AG04449 (cell line): ENCODE measurements at places on chromosomes 3 and 15.

GRCh38 chr3:116388867-116389385 lies 56.4 kb downstream of the LSAMP start:
- DNase-seq: no peak

DNA sequence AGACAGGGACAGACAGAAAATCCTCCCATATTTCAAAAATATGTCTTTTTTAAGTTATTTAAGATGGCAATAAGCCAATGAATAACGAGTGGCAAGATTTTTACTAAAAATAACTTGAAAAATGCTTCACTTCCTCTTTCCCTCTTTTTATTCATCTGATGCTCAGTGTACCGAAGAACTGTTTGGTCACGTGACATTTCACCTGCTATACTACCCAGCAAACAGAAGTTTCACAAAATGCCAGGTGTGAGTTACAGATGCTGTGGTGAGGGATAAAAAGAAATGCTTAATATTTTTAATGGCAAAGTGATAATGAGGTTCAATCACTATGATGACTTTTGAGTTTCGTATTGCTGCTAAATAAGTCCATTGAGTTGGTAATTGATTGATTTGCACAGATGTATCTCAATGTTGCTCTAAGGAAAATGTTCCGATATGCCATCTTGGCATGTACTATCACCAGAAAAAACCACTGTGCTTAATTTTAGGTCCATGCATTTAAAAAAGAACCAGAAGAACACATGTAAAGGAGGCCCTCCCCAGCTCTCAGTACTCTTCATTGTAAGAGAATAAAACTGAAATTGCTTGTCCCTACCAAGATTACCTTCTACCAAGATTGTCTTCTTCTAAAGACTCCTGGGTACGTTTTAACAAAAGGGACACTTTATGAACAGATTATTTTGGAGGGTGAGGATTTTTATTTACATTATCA lies 26.0 kb upstream of the SEC62 start:
- no peak for DNase-seq

GRCh38 chr3:172606021-172606420 lies 82.8 kb upstream of the TNFSF10 start:
- DNase-seq: no peak

DNA sequence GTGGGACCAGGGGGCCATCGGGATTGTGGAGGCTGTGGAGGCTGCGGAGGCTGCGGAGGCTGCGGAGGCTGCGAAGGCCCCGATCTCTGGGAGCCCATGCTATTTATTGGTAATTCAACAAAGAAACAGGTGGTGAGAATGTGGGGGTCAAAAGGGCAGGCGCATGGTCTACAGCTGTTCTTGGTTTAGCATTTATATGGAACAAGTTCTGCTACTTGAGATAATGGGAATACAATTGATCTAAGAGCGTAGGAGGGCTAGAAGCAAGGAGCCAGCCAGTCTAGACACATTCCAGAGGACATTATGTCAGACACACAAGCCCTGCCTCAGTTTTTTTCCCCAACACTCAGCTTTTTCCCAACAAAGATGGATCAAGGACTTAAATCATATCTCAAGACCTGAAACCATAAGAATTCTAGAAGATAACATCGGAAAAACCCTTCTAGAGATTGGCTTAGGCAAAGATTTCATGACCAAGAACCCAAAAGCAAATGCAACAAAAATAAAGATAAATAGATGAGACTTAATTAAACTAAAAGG lies 20.1 kb downstream of the C3orf80 start:
- no peak for DNase-seq

- DNase-seq: no peak
Measured at GRCh38 chr15:79513940-79514339, 81.8 kb downstream of the MINAR1 start.

GRCh38 chr3:97674461-97674860 lies 90.1 kb upstream of the ARL6 start:
- DNase-seq: no peak

GRCh38 chr3:49161808-49162530 lies 4.2 kb downstream of the CCDC71 start:
- no peak for DNase-seq

- DNase-seq: no peak
Measured at GRCh38 chr3:58324391-58325390, 8.0 kb upstream of the PXK start.

DNA sequence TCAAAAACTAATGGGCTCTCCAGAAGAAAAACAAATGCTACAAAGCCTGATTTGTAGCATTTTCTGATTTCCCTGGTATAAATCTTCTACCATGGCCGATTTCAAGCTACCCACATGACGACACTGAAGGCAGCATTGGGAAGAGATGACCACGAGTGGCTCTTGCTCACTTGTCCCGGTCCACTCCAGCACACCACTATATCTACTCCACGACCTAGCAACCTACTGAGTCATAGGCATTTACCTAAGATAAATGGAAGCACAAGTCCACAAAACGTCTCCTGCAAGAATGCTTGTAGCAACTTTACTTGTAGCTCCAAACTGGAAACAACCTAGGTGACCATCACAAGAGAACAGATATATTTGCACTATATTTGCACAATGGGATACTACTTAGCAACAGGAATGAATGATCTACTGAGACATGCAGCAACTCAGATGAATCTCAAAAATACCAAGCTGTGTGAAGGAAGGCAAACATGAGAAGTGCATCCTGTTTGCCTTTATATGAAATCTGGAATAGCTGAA lies 60.8 kb upstream of the HES1 start:
- DNase-seq: no peak

DNA sequence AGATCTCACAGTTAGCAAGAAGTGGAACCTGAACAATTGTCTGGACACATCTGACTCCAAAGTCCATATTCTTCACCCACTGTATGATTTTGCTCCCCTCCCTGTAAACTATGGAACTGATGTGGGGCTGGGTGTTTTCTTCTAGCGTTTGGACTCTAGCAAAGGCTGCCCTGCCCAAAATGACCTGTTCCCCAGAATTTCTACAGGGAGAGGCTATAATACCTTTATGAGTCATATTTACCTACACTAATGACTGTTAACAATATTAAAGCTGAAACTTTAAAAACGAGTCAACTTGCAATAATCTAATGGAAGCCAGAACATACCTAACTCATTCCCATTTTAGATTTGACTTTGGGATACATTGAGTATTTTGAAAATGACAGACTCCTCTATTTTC lies 531.2 kb upstream of the CFAP20DC start:
- DNase-seq: no peak

GRCh38 chr3:40715551-40715950 lies 190.8 kb downstream of the ZNF621 start:
- DNase-seq: no peak

GRCh38 chr3:53300826-53301225 lies 45.0 kb upstream of the TKT start:
- DNase-seq: no peak

DNA sequence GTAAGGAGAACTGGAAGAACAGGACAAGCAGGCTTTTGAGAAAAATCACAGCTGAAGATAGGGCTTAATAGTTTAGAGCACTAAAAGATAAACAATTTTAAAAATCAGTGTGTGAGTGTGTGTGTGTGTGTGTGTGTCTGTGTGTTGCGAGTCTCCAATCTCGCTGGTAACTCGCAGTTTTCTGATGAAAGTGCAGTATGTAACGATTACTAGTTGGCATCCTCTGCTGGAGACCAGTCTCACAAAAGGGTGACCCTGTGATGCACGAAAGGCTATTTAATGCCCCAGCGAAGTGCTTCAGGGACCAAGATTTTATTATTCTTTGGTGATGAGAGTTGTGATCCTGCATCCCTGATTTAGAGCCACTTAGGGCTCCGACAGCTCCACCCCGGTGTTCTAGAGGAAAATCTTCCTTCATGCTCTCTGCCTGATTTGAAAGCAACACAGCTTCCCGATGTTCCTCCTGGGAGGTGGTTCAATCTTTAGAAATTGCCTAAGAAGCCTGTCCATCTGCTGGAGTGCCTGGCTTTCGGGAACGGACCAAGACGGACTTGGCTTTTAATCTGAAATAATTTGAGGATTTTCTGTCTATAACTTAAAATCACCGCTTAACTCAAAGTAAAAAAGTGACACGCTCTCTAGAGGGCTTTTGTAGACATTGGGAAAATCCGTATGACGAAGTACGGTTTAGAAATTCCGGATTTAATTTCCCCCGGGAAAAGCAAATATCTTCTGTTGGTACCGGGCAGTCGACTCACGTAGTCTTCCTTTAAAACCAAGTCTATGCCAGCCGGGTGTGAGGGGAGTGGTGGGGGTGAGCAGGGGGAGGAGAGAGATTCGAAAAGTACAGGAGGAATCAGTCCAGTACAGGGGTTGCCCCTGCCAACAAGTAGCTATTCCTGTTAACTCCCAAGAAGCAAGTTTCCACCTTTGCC lies 1.1 kb upstream of the ALCAM start:
- no peak for DNase-seq

DNA sequence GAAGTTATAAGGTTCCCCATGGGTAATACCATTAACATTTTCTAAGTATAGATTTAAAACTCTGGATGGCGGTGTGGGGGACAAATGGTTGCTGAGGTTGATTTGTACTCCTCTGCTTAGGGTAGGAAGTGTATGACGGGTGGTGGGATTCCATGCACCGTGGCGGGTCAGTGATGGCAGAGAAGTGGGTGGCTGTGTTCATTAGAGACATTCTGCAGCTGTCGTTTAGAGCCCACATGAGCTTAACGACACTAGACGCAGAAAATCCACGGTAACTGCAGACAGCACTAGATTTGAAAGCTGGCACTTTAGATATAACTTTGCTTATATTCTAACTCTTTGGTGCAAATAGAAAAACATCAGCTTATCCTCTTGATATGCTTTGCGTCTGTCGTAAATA lies 37.5 kb downstream of the SGO1 start:
- DNase-seq: no peak

DNA sequence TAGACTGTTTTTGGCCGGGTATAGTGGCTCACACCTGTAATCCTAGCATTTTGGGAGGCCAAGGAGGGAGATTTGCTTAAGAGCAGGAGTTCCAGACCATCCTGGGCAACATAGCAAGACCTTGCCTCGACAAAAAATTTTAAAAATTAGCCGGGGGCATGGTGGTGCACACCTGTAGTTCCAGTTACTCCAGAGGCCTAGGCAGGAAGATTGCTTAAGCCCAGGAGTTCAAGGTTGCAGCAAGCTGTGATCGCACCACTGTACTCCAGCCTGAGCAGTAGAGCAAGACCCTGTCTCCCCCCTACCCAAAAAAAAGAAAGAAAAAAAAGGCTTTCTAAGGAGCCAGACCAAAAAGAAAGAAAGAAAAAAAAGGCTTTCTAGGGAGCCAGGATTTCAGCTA lies 36.7 kb downstream of the TMOD3 start:
- DNase-seq: no peak

GRCh38 chr3:10376353-10376752 lies 55.4 kb upstream of the SEC13 start:
- DNase-seq: no peak

DNA sequence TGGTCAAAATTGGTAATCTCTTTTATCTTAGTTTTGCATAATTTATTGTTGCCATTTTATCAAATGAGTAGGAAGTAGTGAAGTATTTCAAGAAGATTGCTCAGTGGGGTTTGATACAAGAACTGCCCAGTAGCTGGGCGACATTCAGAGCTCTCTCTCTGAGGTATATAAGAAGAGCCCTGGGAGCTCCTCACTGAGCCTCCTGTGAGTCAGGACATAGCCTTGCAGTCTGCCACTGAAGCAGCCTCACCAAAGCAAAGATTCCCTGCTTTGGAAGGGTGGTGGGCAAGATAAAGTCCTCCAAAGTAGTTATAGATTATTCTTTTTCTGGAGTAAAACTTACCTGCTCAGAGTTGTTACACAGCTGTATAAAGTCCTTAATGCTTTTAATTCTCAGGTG lies 26.1 kb downstream of the SKIL start:
- peak; percentile 36 for DNase-seq

DNA sequence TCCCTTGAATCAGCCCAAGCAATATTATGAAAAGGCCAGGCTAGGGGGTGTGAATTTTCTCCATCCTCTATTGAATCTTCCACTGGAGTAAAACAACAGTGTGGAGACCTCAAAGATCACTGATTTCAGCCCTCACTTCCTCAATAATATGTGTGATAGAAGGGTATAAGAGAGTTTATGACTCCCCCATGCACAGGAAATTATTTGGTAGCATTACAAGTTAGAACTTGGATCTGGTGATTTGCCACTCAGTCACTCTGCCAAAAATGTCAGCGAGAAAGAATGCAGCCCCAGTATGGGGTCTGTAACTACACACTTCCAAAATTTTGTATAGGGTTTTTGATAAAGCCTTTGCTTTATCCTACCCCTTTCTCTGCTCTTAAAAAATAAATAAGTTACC lies 81.0 kb upstream of the KCNMB2 start:
- DNase-seq: no peak

- no peak for DNase-seq
Measured at GRCh38 chr15:73287019-73287418, 81.7 kb downstream of the HCN4 start.

GRCh38 chr3:186464424-186465093 lies 79.6 kb downstream of the CRYGS start:
- no peak for DNase-seq

- no peak for DNase-seq
Measured at GRCh38 chr15:58631319-58631718, 118.2 kb downstream of the ADAM10 start.

GRCh38 chr15:47376190-47376589 lies 341.1 kb upstream of the SEMA6D start:
- DNase-seq: no peak

DNA sequence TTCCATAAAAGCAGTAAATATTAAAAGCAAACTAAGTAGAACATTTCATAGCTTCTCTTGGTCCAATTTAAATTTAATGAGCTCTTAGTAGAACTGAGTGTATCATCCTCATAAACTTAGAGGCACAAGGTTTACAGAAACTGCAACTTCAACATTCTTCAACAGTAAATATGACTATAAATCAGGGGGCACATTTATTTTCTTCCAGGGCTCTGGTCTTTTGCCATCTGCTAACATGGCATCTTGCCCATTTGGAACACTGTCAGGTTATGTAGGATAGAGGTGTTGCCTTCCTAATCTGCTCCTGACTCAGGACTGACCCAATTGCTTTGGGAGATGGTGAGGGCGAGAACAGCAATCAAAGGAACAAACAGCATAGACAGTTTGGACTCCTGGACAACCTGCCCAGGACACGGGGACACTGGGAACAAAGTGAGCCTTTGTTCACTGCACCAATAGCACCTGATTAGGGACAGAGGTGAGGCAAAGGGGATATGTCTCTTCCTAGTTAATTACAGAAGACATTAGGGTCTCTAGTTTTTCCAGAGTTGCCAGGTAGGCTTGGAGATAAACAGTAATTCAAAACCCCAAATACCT lies 610.2 kb upstream of the ROBO2 start:
- no peak for DNase-seq

DNA sequence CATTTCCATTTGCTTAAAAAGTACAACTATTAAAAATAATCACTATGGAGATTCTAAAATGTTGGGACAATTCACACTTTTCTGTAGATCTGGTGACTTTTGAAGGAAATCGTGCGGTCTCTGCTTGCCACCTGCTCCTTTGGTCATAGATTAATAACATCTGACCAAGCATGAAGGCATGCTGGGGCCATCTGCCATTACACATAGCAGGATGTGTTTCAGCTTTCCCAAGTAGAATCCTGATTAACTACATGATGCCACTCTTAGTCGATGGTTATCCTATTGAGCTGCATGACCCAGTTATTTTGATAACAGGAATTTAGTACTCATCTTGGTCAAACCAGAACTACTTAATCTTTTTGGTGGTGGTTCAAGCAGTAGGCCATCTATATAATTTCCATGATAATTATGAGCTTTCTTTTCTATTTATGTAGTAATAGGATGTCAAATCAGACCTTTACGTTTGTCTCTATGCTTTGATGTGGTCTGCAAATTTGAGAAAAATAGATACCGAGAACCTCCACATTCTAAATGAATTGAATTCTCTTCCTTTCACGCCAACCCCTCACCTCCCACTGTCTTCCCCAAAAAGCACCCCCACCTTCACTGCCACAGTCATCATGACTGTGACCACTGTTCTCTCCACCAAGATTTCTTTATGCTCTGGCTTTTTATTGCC lies 158.1 kb downstream of the DIPK2A start:
- no peak for DNase-seq
